ENCODE measurements at places on chromosomes 11 and 22.

DNA sequence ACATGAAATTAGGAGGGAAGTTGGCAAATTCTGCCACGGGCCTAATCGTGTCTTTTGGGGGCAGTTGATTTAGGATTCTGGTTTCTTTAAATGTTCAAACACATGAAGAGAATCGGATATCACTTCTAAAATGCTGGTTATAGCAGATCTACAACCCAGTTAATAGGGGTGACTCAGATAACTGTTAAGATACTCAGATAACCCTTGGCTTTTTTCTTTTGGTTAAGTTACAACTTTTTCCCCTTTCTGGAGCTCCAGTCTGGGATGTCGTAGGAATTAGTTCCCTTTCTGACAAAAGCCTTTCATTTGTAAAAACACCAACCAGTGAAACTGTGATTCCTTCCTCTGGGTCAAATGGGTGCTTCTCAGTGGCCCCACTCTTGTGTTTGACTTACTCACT, 976 bp downstream of the DEPDC7 start:
- peak; percentile 39 for DNase-seq

- peak; percentile 98 for DNase-seq
These were observed 726 bp downstream of the ST3GAL4 start for GRCh38 chr11:126355926-126356897.

DNA sequence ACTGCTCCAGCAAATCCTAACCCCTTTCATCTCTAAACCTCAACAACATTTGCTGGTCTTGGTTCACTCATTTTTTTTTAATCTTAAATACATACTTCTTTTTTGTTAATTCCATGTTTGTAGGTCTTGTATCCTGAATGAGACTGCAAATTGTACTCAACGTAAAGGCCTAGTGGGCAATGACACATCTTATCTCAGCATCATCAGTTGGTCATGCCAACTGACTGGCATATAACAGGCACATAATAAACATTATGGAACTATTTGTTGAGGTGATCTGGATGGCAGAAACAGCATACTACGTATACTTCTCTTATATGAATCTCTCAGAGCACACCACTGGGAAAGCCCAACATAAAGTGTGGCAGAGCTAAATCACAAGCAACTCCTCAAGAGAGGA, 116.7 kb downstream of the RBFOX2 start:
- DNase-seq, result no peak

DNA sequence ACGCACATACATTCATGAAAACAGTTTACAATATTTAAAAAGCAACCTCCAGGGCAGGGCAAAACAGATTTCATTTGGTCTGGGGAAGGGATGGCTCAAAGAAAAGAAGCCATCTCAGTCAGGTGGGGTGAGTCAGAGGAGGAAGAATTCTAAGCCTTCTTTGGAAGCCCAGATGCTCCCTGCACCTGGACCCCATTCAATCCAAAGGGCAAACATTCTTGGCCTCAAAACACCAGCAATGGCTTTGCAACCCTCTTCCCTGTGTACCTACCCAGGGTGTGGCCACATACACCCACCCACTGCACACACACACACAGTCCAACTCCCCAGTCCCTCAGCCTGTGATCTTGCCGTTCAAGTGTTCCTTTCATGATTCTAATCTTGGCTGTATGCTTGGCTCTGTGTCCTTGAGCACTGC, 2.0 kb downstream of the KCNE3 start:
- DNase-seq, result no peak

- DNase-seq, result peak; percentile 99
These were observed 21.7 kb upstream of the PDGFB start for GRCh38 chr22:39266398-39267030.

- peak; percentile 77 for DNase-seq
These were observed 9.8 kb downstream of the SCN4B start for GRCh38 chr11:118142809-118143208.

GRCh38 chr22:44702479-44703198, 635 bp downstream of the PRR5 start:
- DNase-seq, result peak; percentile 58

DNA sequence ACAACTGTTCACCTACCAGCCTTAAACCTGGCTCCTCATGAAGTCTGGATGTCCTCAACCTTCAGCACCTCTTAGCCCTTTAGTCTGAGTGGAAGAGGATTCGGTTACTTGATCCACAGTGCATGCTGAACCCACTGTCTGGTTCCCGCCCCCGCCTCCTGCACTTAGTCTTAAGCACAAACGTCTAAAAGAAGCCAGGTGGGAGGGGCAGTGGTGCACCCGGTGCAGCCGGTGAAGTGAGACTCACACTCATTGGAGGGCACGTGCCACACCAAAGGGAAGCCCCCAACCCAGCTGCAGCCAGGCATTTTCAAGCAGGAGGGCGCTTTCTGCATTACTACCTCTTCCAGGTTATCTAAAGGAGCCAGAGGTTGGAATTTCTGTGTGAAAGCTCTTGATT, 146.8 kb downstream of the COMMD9 start:
- DNase-seq, result no peak

DNA sequence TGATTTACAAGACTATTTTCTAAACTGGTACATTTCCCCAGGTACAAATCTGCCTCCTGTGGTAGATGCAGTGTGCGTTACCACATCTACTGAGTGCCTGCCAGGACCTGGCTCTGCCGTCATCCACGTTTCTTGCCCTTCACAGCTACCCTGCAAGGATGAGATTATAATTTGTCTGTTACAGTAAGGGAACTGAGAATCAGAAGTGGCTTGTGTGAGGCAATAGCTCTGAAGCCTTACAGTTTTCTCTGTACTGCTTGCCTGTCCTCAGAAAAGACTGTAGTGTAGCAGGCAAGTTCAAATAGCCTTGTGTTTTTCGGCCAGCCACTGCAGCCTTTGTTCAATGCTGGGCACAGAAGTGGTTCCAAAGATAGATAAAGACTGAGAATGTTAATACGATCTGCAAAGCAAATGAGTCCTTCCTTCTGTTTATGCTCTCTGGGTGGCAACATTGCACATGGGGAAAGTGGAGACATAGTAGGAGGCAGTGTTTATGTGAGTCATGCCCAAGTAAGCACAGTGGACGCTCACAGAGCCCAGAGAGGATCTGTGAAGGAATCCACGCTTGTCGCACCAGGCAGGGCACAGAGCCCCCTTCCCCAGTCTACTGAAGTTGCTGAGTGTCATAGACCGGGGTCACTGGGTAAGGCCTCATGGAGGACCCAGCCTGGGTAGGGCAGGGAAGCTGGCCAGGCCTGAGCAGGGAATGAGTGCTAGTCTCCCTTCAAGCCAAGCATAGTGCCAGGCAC, 49.1 kb downstream of the MICAL2 start:
- DNase-seq, result peak; percentile 82

DNA sequence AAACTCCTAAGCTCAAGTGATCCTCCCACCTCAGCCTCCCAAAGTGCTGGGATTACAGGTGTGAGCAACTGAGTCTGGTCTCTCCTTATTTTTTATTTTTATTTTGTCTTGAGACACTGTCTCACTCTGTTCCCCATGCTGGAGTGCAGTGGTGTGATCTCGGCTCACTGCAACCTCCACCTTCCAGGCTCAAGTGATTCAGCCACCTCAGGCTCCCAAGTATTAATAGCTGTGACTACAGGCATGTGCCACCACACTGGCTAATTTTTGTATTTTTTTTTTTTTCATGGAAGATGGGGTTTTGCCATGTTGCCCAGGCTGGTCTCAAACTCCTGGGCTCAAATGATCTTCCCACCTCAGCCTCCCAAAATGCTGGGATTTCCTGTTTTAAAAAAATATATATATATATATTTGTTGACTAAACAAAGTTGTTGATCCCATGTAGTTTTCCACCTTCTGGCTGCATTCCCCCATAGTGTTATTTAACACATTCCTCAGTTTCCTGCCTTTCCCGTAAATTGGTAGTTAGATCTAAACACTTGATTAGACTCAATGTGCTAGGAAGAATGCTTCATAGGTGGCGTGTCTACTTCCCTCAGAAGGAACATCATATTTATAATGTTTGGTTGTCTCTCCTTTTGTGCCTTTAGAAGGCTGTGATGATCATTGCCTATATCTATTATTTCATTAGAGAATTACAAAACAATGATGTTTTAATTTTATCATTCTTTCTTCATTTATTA, 38.8 kb downstream of the LRRC32 start:
- DNase-seq, result peak; percentile 32

- no peak for DNase-seq
These were observed 49.8 kb upstream of the CYP2D6 start for GRCh38 chr22:42180349-42180842.

DNA sequence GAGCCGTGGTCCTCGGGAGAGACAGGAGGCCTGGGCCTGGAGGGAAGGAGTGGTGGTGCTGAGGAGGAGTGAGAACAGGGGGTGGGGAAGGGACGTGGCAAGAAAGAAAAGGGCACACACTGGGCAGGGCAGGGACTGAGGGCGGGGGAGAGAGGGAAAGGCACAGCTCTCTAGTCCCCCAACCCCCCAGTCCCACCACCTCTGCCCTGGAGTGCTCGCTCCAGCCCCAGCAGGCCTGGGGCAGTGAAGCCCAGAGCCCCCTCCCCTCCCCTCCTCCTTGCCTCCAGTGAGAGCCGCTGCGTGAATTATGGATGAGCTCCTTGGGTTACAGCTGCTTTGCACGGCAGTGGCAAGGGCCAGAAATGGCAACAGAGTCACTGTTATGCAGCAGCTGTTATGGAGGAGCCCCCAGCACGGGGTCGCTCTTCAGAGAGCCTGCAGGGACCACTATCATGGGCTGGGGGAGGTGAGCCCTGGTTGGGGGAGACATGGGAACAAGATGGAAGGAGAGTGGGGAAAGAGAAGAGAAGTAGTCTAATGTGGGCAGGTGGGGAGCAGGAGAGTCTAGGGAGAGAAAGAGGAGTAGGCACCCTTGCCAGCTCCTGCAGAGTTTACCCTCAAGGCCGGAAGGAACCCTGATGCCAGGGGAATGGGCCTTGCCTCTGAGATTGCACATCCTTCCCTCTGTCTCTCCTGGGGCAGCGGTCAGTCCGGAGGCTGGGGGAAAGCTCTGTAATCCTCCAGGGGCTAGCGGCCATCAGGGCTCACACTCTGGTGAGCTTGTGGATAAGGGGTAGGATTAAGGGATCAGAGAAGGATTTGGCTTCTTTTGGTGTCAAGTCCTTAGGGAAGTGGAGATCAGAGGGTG, 3.6 kb downstream of the RTN4RL2 start:
- DNase-seq, result no peak

DNA sequence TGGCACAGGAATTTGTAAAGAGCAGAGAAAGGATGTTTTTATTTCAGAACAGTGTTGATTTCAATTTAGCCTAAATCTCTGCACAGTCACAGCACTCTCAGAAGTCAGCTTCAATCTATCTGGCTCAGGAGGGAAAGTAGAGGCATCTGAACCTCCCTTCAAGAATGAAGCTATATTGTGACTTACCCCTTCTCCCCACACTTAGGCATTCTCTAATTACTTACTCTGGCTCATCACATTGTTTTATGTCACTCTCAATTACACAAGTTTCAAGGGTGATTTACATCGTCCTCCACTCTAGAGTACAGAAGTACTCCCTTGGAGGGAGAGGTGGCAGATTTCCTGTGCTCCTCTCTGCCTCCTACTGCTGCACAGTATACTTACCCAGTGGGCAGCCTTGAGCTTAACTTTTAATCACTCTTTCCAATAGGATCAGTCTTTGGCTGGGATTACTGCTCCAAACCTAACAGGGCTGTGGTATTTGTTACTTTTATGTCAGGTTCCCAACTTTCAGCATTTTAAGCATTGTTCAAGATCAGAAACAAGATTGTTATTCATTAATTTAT, 211.4 kb downstream of the AASDHPPT start:
- DNase-seq, result no peak

DNA sequence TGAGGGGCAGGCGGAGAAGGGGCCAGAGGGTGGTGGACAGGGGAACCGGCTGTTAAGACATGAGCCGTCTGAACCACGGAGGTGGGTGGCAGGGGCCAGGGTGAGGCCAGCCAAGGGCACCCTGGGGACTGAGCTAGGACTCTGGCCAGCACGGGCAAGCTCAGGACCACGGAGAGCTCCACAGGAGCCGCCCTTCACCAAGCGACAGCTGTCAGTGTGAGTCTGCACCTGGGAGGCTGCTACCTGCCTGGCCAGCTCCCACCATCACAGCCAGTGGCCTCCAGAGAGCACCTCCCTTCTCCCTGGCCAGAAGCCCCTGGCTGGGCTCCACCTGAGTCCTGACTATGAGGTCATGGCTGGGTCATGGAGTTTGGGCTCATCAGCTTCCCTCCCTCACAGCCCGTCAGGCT, 21.6 kb downstream of the MGAT3 start:
- peak; percentile 58 for DNase-seq

- DNase-seq, result no peak
These were observed 6.9 kb downstream of the BARX2 start for GRCh38 chr11:129382583-129382982.

GRCh38 chr11:114181752-114182151, 114.4 kb upstream of the NNMT start:
- DNase-seq, result no peak

DNA sequence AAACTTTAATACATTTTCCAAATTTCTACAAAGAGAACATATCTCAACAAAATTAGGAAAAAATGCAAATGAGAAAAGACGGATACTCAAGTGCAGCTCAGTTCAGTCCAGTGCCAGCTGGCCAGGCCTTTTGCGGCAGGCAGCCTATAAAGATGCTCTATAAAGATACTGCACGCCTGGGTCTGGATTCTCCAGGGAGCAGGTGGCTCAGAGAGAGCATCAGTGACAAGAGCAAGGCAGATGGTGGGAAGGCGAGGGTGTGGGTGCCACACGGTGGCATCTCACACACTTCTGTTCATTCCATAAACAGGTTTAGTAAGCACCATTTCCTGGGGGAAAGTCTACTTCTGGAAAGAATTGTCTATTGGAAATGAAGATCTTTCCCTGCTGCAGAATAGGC, 18.1 kb upstream of the SCN3B start:
- no peak for DNase-seq

DNA sequence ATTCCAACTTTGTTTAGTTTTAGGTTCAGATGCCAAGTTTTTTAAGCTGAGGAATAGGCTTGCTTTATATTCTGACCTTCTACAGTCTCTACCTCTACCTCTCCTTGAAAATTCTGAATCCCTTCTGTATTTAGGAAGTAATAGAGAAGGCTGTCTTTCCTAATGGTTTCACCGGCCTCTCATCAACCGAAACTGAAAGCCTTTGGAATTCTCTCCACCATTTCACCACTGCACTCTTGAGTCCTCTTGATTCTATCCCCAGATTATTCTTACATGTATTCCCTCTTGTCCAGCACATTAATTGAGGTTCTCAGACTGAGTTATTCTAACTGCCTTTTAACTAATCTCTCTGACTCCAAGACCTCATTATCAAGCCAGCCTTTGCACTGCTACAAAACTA, 67.7 kb upstream of the PICALM start:
- DNase-seq, result peak; percentile 71

DNA sequence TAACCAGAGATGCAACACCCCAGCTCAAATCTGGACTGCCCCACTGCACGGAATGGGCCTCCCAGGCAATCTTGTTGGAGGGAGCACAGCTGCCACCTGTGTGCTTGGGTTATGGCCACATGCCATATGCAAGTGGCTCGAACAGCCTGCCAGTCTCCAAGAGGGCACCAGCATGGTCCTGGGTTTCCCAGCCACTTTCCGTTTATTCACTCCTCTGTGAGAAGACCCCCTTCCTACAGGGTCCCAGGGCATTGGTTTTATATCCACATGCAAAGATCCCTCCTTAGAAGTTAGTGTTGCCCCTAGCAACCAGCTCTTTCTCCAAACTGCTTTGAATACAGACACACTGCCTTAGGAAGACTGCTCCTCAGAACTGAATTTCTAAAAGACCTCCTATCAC, 487.8 kb downstream of the BUD13 start:
- no peak for DNase-seq

GRCh38 chr22:40368836-40369235, 1.6 kb upstream of the SGSM3 start:
- DNase-seq, result peak; percentile 76

- DNase-seq, result peak; percentile 73
These were observed 71.1 kb upstream of the WNT7B start for GRCh38 chr22:46047841-46048595.
